ENCODE measurements at places on chromosomes 11 and 22.

- no peak for DNase-seq
Measured at GRCh38 chr11:117583063-117583801, 213.8 kb downstream of the DSCAML1 start.

- DNase-seq, result peak; percentile 75
Measured at GRCh38 chr11:61509043-61510029, 787 bp downstream of the LRRC10B start.

DNA sequence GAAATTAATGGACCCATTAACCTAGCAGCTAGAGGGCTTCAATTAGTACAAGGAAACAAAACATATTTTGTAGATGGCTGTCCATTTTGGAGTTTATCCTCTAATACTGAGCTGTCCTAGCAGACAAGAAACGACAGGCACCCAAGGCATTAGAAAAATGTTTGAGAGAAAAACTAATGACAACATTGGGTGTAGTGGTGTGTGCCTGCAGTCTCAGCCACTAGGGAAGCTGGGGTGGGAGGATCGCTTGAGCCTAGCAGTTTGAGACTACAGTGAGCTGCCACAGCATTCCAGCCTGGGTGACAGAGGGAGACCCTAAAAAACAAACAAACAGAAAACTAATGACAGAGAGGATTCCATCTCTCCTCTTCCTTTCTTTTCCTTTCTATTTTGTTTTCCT, 1.5 kb downstream of the A4GALT start:
- no peak for DNase-seq

DNA sequence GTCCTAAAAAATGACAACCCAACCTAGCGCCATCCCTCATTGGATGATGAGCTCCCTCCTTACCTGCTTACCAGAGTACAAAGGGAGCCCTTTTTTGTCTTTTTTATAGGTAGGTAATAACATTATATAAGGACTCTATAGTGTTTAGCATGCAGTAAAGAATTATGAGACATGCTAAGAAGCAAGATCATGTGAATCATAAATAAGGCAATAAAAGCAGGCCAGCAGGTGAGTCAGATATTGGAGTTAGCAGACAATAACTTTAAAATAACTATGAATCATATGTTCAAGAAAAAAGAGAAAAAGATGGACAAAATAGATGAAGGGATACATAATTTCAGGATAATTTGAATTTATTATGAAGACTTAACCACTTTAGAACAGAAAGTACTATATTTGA, 81.5 kb downstream of the GRK3 start:
- no peak for DNase-seq

GRCh38 chr11:65915821-65916251, 3.0 kb downstream of the C11orf68 start:
- DNase-seq, result no peak

GRCh38 chr11:120123946-120124345, 14.0 kb downstream of the TRIM29 start:
- no peak for DNase-seq

- DNase-seq, result no peak
Measured at GRCh38 chr22:19292458-19293230, 1.1 kb upstream of the CLTCL1 start.

- no peak for DNase-seq
Measured at GRCh38 chr11:47469361-47470179, 20.6 kb upstream of the RAPSN start.

- DNase-seq, result no peak
Measured at GRCh38 chr11:123363556-123363955, 66.5 kb upstream of the GRAMD1B start.

GRCh38 chr22:49068861-49069500, 758.7 kb downstream of the BRD1 start:
- no peak for DNase-seq

DNA sequence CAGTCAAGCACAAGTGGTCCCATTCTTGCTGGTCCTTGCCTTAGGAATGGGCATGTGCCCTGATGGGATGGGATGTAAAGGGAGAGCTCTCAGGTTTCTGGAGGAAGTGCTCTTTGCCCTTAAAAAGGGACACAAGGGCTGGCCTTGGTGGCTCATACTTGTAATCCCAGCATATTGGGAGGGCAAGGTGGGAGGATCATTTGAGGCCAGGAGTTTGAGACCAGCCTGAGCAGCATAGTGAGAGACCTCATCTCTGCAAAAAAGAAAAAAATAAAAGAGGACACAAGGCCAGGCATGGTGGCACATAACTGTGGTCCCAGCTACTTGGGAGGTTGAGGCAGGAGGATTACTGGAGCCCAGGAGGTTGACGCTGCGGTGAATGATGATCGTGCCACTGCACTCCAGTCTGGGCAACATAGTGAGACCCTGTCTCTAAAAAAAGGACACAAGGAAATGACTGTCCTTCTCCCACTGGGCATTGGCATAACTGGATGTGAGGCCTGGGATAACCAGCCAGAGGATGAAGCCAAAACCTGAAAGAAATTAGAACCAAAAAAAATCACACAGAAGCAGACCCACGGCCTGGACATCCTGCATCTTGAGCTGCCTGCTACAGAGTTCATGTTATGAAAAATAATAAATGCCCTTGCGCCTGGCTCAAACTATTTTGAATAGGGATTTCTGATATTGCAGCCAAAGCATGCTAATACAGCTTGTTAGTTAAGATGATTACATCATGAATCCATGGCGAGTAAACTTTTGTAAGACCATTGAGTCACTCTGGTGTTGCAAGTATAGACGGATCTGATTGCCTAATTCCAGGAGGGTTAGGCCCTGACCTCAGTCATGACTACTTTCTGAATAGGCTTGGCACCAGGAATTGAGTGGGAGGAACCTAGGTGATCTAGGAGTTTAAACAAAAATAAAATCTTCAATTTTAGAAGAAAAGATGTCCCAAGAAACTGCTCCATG, 12.9 kb upstream of the CRKL start:
- DNase-seq, result no peak

DNA sequence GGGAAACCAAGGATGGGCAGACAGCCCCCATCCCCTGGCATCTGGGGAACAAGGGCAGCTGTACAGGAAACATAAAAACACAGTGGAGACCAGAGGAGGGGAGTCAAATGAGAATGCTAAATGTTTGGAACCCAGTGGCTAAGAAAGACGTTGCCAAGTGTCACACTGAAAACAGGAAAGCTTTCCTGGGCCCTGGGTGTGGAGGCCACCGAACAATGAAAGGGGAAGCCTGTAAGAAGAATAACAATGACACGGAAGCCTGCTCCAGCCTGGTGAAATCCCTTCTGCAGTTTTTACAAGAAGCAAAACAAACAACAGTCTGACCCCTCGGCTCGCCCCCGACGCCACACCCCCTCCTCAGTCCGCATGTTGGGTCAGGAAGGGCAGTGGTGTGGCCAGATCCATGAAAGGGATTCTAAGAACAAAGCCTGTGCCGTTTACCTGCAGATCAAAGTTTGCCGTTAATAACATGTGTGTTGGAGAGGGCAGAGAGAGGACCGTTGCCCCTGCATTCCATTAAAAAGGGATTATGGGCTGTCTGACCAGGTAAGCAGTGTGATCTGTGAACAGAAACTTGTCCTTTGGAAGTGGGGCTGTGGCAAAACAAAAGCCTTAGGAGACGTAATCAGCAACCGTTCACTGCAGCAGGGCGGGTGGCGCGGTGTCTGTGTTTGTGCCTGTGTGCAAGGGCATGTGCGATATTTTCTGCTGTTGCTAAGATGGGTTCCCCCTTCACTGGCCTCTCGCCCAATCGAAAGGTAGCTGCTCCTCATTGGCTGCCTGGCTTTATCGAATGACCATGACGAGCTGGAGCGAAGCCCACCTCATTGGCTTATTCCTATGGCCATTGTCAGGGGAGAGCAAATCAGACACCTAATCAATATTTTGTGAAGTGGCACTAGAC, 113.7 kb upstream of the BLID start:
- DNase-seq, result peak; percentile 62

- DNase-seq, result no peak
Measured at GRCh38 chr11:93403930-93404329, 73.4 kb downstream of the DEUP1 start.

- peak; percentile 51 for DNase-seq
Measured at GRCh38 chr22:22687638-22688500, 43.5 kb downstream of the GGTLC2 start.

GRCh38 chr11:128379587-128380580, 207.5 kb downstream of the ETS1 start:
- DNase-seq, result no peak

DNA sequence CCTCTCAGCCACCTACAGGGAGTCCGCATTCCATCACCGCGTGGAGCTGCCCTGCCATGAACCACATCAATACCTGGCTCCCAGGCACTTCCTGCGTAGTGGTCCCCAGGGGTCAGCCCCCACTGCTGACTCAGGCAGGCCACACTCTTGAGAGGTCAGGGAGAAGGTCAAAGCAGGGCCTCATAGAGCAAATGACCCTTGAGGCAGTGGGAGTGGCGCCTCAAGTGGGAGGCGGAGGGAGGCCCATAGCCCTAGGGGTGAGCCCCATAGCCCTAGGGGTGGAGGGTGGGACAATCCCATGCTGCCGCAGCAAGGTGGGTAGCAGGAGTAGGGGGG, 5.0 kb downstream of the PRDX5 start:
- DNase-seq, result no peak

GRCh38 chr22:37295213-37295886, 13.0 kb downstream of the CYTH4 start:
- DNase-seq, result no peak

DNA sequence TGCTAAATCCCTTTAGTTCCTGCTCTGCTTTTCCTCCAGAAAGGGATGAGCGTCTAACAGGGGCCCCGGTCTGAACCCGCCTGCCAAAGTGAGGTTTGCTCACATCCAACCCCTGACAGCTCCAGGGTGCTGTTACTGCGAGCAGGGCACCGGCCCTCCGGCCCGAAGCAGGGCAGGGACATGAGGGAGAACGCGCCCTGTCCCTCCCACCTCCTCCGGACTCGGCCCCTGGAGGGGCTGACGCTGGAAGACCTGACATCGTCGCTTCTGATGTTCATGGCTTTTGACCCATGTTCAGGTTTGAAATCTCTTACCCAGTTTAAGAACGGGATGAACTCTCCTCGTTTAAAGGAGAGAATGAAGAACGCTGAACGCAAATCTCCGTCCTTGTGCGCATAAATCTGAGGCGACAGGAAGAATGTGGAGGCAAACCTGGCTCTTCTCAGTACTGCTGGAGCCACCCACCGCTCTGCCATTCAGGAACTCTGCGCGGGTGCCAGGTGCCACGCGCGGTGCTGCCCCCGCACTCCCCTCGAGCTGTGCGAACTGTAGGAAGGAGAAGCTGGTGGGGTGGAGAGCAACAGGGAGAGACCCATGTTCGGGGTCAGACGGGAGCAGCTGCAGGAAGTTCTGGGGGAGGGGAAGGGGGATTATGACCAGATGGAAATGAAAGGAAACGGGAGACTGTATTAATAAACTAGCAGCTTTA, 826 bp upstream of the EEF1G start:
- peak; percentile 19 for DNase-seq

GRCh38 chr11:94877443-94878200, 95.7 kb downstream of the CWC15 start:
- DNase-seq, result no peak

- no peak for DNase-seq
Measured at GRCh38 chr22:27537501-27537900, 264.1 kb downstream of the MN1 start.

DNA sequence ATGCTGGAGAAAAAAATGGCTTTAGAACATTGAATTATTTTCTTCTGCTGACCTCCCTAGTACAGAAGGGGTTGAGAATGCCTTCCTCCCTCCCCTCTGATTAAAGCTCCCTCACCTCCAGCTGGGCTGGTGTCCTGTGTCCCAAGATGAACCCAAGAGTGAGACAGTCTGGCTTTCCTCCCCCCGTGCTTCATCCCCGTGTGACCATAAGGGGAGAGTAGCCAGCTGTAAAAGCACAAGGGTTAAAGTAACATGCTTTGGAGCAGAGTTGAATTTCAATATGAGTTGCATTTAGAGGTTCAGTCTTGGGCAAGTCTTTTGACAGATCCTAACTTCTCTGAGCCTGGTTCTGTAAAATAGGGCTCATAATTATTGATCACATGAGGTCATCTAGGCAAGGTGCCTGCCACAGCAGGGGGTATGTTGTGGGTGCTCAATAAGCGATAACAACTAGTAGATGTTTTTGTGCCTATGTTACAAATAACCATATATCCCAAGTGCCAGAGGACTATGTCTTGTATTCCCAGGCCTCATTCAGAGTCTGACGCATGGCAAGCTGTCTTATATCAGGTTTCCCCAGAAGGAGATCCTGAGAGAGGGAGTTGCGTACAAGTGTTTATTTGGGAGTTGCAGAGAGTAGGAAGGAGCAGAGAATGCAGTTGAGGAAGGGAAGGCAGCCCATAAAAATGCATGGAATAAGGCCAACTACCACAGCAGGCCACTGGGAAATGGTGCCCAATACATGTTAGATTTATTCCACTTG, 4.1 kb downstream of the PRG2 start:
- no peak for DNase-seq

- no peak for DNase-seq
Measured at GRCh38 chr22:31806751-31807150, 52.9 kb downstream of the DEPDC5 start.

- peak; percentile 70 for DNase-seq
Measured at GRCh38 chr11:35619855-35620640, 1.8 kb downstream of the FJX1 start.

GRCh38 chr11:131157678-131158077, 212.7 kb upstream of the NTM start:
- no peak for DNase-seq

DNA sequence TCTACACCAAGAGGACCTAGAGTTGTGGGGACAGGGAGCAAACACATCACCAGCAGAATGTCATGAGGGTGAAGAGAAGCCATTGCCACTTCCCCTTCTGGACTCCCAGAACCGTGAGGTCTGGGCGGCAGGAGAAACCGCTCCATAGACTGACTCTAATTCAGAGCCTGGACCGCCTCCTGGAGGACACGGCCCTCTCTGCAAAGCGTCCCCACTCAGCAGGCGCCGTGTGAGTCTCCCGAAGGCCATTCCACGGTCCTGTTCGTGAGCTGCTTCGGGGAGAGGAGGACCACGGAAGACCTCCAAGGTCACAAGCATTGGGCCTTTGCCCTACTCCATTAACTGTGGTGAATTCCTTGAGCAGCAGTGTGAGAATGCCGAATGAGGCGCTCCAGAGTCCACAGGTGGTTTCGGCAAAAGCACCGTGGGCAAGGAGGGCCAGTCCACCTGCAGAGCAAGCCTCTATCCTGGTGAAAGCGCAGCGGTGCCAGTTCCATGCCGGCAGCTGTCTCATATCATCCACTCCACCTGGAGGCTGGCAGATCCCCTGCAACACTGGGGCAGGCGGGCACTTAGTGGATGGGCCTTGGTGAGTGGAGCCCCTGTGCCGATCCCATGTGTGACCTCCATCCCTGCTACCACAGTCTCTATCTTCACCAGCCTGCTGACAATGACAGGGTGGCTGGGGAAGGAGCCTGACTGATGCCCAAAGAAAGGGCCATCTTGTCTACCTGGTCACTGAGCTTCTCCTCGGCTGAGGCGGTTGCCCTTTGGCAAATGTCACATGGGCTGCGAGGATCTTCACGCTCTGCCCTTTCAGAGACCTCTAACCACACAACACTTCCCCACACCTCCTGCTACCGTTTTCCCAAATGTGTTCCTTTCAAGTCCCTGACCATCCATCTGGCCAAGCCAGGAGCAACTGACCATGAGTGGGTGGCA, 7.5 kb downstream of the C11orf21 start:
- peak; percentile 4 for DNase-seq

GRCh38 chr22:44361391-44362126, 48.8 kb upstream of the SHISAL1 start:
- no peak for DNase-seq

Data from endothelial cell (in vitro differentiated cells).